ENCODE measurements at places on chromosomes 5 and 9. TPM values are rescaled to one million over a fixed set of nuclear protein-coding genes. Genes with fewer than 3 reads are reported as not detected.

Gene CCDC183
- polyA plus RNA-seq = 0.29 TPM

Gene TMCO6
- polyA plus RNA-seq = 7.2 TPM

Gene CDX1
- 0.22 TPM for polyA plus RNA-seq

Gene SPATA31A3
- polyA plus RNA-seq = not detected

Data from IMR-90 (cell line).